ENCODE measurements at places on chromosomes 3 and 15.

- DNase-seq = no peak
Measured at GRCh38 chr3:13379201-13379830, 40.8 kb downstream of the NUP210 start.

- DNase-seq = no peak
Measured at GRCh38 chr15:61198722-61199121, 30.4 kb downstream of the RORA start.

- peak; percentile 25 for DNase-seq
Measured at GRCh38 chr3:194879991-194880939, 194.6 kb downstream of the FAM43A start.

DNA sequence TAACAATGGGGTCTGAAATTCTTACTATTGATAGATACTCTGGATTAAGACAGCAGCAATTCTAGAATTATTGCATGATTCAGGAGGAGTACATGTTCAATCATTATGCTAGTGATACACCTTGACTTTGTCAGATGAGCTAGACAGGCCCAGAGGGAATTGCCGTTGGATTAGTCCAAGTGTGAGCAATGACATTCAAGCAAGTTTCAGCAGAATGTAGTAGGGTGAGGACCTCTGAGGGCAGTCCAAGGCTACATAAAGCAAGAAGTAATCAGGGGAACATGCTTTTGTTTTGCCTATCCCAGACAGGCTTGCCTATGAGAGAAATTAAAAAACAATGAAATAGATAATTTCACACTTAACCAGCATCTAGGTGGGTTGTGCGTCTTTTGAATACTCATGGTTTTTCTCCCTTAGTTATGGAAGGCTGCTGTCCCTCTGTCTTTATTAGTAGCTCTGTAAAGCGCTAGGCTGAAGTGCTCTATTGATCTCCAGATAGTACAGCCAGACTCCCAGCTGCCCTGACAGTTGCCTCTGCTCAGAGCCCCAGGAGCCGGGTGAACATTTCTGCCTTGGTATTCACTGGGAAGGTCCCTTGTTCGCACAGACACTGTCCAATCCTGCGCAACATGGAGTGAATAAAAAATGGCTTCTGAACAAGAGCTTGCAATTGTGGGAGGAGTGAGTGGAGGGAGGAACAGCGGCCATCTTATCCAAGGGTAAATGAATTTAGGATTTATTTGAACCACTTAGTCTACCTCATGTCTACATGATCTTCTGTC is 316.6 kb upstream of the ONECUT1 start:
- no peak for DNase-seq

- DNase-seq = no peak
Measured at GRCh38 chr3:141530415-141530768, 43.6 kb downstream of the RASA2 start.

DNA sequence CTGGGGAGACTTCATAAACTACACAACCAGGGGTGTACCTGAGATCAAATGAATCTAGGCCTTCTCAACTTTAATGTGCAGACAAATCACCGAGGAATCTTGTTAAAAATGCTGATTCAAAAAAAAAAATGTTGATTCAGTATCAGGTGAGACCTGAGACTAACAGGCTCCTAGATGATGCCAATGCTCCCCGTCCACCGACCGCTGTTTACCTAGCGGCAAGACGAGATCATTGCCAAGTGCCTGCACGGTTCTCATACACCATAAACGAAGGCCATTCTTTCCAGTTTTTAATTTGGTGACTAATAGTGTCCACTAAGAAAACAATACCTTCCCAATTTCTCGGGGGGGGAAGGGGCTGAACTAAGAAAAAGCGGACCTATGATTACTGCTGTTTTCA is 2.5 kb upstream of the FSIP1 start:
- peak; percentile 9 for DNase-seq

DNA sequence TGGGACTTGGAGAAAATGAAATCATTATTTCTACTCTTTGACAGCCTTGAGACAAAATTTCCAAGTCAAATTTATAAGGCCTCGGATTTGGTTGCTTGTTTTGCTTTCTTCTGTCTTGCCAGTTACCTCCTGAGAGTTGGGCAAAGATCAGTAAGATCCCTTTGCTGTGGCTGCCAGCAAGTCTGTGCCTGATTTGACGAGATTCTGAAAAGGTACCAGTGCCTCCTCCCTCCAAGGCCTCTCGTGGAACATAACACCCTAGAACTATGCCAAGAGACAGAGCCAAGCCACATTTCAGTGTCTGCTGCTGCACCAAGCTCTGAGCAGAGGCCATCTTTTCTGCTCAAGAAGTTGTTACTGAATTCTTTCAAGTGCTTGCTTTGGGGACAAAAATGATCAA is 61.0 kb downstream of the GTPBP8 start:
- no peak for DNase-seq

GRCh38 chr3:32602206-32602605 is 31.5 kb upstream of the DYNC1LI1 start:
- DNase-seq = no peak
